ENCODE measurements at places on chromosomes 6 and 20. TPM values are rescaled to one million over a fixed set of nuclear protein-coding genes. Genes with fewer than 3 reads are reported as not detected.
A peak's percentile ranks its signal among the peaks of the same experiment; 100 is the strongest.

FOXQ1 gene
- not detected for polyA plus RNA-seq

EMILIN3 gene
- not detected for polyA plus RNA-seq

LY6G6C gene
- polyA plus RNA-seq: not detected

RREB1 gene
- 5.3 TPM for polyA plus RNA-seq

SLC44A4 gene
- polyA plus RNA-seq: not detected

DNA sequence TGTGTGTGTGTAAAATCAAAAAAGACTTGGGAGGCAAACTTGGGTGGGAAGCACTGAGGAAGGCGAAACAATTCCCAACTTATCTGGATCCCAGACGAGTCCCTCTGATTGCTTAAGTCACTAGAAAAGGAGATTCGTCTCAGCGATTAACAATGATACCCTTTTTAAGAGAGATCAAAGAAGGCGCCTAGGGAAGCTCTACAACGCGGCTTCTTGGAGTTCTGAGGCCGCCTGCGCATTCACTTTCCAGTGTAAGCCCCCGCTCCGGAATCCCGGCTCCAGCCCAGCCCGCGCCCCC lies 8.7 kb upstream of the TBX18 start:
- no peak for DNase-seq
- peaks cover 5% of the 10 kb centered on the region for H3K36me3 ChIP-seq
- peaks cover 5% of the 10 kb centered on the region for H3K4me1 ChIP-seq

DNA sequence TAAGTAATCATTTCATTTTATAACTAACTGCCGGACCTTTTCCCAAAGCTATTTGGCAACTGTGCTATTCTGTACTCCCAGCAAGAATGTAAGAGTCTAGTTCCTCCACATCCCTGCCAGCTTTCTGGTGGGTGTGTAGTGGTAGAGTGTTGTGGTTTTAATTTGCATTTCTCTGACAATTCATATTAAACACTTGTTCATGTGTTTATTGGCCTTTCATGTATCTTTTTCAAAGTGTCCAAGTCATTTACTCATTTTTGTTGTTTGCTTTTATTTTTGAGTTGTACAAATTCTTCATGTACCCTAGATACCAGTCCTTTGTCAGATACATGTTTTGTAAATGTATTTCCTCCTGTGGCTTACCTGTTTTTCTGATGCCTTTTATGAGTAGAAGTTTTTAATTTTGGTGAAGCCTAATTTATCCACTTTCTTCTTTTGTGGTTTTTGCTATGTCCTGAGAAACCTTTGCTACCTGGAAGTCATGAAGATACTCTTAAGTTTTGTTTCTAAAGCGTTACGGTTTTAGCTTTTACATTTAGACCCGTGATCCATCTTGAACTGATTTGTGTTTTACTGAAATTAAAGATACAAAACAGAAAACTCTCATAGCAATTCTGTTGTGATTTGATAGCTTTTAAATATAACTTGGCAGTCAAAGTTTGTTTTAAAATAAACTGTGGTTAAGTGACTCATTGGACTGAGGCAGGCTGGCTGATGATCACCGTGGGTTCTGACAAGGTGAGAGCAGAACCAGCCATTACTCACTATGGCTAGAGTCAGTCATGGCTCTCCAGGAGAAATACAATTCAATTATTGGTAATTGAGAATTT lies 8.0 kb downstream of the MYLIP start:
- peak overlapping the region; percentile 42 for H3K4me3 ChIP-seq
- no peaks in the 10 kb centered on the region for H3K27me3 ChIP-seq
- peaks cover 57% of the 10 kb centered on the region for H3K4me1 ChIP-seq
- peaks cover 29% of the 10 kb centered on the region for H3K36me3 ChIP-seq

DNA sequence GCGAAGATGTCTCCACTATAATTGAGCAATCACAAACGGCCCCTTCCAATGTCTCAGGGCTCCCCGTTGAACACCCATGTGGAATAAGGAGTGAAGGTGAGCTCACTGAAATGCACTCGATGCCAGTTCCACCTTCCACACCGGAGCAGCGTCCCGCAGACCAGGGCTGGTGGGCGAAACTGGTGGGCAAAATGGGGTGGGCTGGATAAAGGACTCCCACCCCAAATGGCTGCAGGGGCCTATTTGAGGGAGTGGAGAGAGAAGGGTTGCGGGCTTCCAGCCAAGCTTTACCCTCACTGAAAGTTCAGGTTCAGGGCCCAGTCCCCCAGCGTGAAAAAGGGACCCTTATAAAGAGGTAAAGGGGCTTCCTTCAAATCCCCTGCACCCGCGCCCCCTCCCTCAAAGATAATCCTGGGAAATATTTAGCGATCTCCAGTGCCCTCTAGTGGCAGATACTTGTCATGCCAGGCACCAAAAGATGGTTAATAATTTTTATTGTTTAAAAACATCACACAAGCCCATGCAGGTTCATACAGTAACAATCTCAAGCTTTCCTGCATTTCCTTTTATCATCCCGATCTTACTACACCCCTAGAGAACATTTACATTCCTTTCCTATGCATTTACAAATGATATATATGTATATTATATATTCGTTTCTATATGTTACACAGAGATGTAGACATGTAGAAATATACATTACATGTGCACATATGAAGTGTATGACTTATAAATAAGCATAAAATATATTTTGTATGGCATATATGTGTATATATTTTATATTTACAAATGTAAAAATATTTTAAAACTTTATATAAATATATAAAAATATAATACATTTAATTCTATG lies 58.2 kb upstream of the NKX2-2 start:
- peaks cover 33% of the 10 kb centered on the region for H3K27me3 ChIP-seq
- no peak overlapping the region for H3K4me3 ChIP-seq
- H3K4me1 ChIP-seq: no peaks in the 10 kb centered on the region
- H3K27ac ChIP-seq: no peak overlapping the region
- H3K36me3 ChIP-seq: no peaks in the 10 kb centered on the region

DNA sequence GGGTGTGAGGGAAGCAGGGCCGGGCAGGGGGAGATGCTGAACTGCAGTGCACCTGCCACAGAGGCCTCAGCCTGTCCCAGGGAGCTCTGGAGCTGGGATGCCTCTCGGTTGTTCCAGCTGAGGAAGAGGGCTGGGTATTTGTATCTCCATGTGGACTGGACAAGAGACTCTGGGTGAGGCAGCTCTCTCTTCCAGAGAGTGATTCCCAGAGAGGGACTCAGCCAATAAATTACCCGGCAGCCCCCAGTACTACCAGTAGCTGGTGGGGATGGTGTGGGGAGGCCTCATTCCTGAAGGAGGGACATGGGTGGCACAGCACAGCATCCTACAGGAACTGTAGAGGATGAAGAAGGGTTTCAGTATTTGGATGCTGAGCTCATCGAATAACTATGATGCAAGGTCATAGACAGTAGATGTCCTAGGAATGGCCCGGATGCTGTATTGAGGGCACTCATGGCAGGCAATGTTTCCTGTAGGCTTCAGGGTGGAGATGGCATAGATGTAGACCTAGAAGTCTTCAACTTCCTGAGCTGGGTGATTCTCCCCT lies 1.4 kb downstream of the FGD2 start:
- no peaks in the 10 kb centered on the region for H3K27me3 ChIP-seq
- H3K4me3 ChIP-seq: peak overlapping the region; percentile 97
- DNase-seq: no peak
- H3K36me3 ChIP-seq: peaks cover 14% of the 10 kb centered on the region

GRCh38 chr6:156662025-156662445 lies 115.1 kb upstream of the ARID1B start:
- H3K27ac ChIP-seq: no peak overlapping the region
- H3K4me3 ChIP-seq: peak overlapping the region; percentile 72
- peaks cover 3% of the 10 kb centered on the region for H3K36me3 ChIP-seq
- no peaks in the 10 kb centered on the region for H3K27me3 ChIP-seq
- no peak for DNase-seq

GRCh38 chr20:63554361-63555278 lies 661 bp downstream of the FNDC11 start:
- H3K4me3 ChIP-seq: peak overlapping the region; percentile 90
- H3K4me1 ChIP-seq: peaks cover 40% of the 10 kb centered on the region
- H3K36me3 ChIP-seq: no peaks in the 10 kb centered on the region
- H3K27ac ChIP-seq: peak overlapping the region; percentile 98
- DNase-seq: peak; percentile 60
- peaks cover 6% of the 10 kb centered on the region for H3K27me3 ChIP-seq

DNA sequence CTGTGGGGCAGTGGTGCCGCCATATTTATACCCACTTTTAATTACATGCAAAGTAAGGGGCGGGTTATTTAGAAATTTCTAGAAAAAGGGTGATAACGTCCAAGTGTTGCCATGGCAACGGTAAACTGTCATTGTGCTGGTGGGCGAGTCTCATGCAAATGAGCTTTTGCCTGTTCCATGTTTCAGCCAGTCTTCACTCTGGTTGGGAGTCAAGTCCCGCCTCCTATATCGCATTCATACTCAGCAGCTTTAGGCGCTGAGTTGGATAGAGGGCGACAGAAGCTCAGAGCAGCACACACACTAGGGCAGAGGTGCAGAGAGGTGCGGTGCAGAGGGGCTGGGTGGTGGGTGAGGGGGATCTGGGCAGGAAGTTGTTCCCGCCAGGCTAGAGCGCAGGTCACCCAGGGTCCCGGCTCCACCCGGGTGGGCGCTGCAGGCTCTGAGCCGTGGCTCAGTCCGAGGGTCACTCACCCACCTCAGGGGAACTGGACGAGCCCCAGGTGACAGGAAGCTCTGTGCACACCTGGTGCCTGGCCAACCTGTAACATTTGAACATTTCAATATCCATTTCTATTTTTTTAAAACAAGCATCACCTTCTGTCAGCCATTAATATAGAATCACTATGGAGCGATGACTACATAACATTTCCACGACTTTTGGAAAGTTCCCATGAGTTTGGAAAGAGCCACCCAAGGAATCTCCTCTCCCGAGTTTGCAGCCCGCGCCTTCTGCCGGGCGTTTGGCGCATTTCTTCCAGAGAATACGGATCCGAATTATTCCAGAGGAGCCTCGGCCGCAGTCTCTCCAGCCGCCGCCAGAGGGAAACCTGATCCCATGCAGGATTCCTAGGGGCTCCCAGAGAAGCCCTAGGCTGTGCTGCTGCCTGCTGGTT lies 89.1 kb upstream of the PHACTR3 start:
- peaks cover 67% of the 10 kb centered on the region for H3K27me3 ChIP-seq
- H3K36me3 ChIP-seq: no peaks in the 10 kb centered on the region
- no peak overlapping the region for H3K27ac ChIP-seq
- no peak overlapping the region for H3K4me3 ChIP-seq
- H3K4me1 ChIP-seq: no peaks in the 10 kb centered on the region
- no peak for DNase-seq

- peaks cover 5% of the 10 kb centered on the region for H3K4me1 ChIP-seq
- H3K27ac ChIP-seq: no peak overlapping the region
- H3K36me3 ChIP-seq: no peaks in the 10 kb centered on the region
- no peak for DNase-seq
- H3K27me3 ChIP-seq: no peaks in the 10 kb centered on the region
Measured at GRCh38 chr6:81981812-81982211, 229.3 kb upstream of the TENT5A start.

GRCh38 chr20:17530716-17531664 lies at the start of gene BFSP1:
TSS of gene BFSP1 (minus strand) at chr20:17531379. CDS start at chr20:17531329, 50 bp downstream.
- no peak within 1 kb of the TSS for H3K27ac ChIP-seq
- peak within 1 kb of the TSS; percentile 67 for H3K4me3 ChIP-seq
- H3K36me3 ChIP-seq: no peaks in the 10 kb centered on the region
- H3K4me1 ChIP-seq: peaks cover 5% of the 10 kb centered on the region
- H3K27me3 ChIP-seq: peaks cover 25% of the 10 kb centered on the region

DNA sequence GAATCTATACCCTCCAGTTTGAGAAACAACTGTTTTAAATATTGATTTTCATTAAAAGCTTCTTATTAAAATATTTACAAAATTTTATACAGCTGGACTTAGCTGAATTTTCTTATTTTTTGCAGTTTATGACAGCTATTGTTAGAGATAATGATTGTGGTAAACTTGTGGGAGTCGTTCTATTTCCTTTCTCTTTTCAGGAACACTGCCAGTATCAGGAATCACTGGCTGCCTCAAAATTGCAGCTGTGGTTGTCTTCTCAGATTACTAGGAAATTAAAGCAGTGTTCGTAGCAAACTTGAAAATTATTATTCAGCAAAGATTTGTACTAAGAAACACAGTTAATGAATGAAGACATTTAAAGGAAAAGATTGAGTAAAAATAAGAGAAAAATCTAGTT lies 311.0 kb downstream of the CENPW start:
- H3K36me3 ChIP-seq: no peaks in the 10 kb centered on the region
- no peak overlapping the region for H3K4me3 ChIP-seq

- no peak for DNase-seq
- no peaks in the 10 kb centered on the region for H3K4me1 ChIP-seq
- H3K36me3 ChIP-seq: no peaks in the 10 kb centered on the region
- no peaks in the 10 kb centered on the region for H3K27me3 ChIP-seq
- H3K27ac ChIP-seq: no peak overlapping the region
Measured at GRCh38 chr6:64146094-64146493, 510.5 kb downstream of the PHF3 start.

- H3K4me3 ChIP-seq: no peak overlapping the region
- no peak for DNase-seq
- no peaks in the 10 kb centered on the region for H3K36me3 ChIP-seq
- no peaks in the 10 kb centered on the region for H3K4me1 ChIP-seq
Measured at GRCh38 chr6:140175486-140175885, 801.0 kb upstream of the CITED2 start.

DNA sequence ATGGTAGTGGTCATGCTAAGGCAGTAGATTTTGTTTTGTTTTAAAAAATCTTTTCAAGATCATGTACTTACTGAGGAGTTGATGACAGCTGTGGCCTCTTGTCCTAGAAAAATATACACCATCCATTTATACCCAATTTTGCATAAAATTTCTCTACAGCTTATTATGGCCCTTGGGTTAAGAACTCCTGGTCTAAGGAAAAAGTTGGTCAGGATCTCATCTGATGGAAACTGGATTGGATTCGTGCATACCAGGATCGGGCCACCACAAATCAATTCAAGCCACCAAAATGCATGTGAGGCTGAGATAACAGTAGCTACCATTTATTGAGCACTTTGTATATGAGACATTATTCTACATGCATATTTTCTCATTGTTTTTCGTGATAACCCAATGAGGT lies 244.4 kb downstream of the ZFAND3 start:
- no peak for DNase-seq
- H3K36me3 ChIP-seq: peaks cover 15% of the 10 kb centered on the region
- no peaks in the 10 kb centered on the region for H3K27me3 ChIP-seq
- peak overlapping the region; percentile 33 for H3K27ac ChIP-seq

- no peaks in the 10 kb centered on the region for H3K4me1 ChIP-seq
- H3K36me3 ChIP-seq: no peaks in the 10 kb centered on the region
- H3K27ac ChIP-seq: no peak overlapping the region
- H3K4me3 ChIP-seq: no peak overlapping the region
Measured at GRCh38 chr20:51269671-51270070, 246.8 kb upstream of the KCNG1 start.

DNA sequence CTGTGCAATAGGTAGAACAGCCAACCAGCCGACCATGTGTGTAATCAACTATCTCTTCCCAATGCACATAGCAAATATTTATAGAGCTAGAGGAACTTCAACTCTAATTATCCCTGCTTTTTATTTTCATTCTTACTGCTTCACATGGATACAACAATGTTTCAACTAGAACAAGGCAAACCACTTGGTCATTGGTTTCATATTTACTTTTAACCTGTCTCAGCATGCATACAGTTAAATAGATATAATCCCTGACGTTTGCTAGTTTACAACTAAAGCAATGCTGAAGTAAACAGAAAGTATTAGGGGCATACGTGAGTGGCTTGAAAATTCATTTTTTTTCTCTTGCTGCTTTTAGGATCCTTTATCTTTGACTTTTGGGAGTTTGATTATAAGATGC lies 318.5 kb upstream of the MAP3K7 start:
- H3K36me3 ChIP-seq: no peaks in the 10 kb centered on the region
- H3K4me1 ChIP-seq: no peaks in the 10 kb centered on the region
- DNase-seq: no peak

All from naive B cell (primary cell).